ENCODE measurements at places on chromosomes 7 and 10.

- DNase-seq = no peak
Measured at GRCh38 chr7:2947058-2947780, 96.4 kb downstream of the CARD11 start.

- no peak for DNase-seq
Measured at GRCh38 chr7:16174253-16174652, 247.1 kb downstream of the CRPPA start.

DNA sequence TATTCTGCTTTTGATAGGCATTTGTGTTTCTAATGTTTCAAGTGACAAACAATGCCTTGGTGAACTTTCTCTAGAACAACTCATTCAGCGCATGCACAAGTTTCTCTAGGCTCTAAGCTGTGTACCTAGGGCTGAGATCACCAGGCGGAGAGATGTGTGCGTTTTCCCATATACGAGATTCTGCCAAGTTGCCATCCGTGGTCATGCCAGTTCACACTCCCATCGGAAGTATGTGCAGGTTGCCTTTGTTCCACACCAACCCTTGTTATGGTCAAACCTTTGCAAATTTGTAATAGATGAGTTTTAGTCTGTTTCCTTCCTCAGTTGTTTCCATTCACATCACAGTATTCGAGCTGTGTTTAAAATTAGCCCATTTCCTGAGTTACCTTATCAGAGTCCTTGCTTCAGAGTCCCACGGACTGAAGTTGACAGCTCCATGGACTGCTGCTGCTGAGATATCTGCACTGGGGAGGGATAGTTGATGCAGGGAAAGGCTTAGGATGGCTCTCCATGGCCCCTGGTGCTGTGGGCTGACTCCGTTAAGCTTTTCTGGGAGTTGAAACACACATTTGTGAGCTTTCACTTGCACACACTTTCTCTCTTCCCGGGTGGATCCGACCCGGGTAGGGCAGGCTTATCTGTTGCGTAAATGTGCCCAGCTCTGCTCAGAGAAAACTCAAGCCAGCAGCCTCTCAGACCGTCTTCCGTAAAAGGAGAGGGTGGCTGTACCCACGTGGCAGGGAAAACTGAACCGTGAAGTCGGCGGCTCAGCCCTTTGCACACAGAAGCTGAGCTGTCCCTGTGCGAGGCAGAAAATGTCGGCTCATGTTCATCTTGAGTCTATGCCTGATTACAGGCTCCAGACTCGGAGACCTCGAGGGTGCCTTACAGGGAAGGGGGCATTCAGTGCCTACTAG, 49.4 kb downstream of the HK1 start:
- no peak for DNase-seq

- DNase-seq = no peak
Measured at GRCh38 chr7:3057066-3057420, 13.4 kb upstream of the CARD11 start.
